ENCODE measurements at places on chromosomes 3 and 15.

GRCh38 chr3:65706776-65707568 is 331.7 kb downstream of the MAGI1 start:
- no peak for DNase-seq

- no peak for DNase-seq
Observed at GRCh38 chr3:178671377-178671776, 135.1 kb downstream of the KCNMB2 start.

- DNase-seq: no peak
Observed at GRCh38 chr3:32820971-32821685, 3.3 kb downstream of the TRIM71 start.

GRCh38 chr3:98058244-98058960 is 23.3 kb upstream of the GABRR3 start:
- DNase-seq: no peak

- DNase-seq: peak; percentile 91
Observed at GRCh38 chr3:137013951-137014688, 56.3 kb downstream of the IL20RB start.

DNA sequence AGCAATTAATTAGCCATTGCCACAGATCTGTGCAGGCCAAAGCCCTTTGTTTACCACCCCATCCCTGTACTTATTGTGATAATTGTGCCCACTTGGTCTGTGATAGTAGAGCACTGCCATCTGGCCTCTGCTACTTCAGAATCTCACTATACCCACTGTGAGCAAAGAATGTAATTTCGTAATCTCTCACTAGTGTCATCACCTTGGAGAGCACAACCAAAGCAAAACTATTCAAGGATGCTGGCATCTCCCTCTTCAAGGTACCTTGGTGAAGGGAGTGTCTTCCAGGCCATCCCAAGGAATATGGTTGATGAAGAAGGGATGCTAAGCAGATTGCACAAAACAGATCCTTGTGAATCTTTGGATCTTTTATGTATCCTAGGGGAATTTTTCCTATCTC is 34.7 kb upstream of the NOX5 start:
- DNase-seq: no peak

DNA sequence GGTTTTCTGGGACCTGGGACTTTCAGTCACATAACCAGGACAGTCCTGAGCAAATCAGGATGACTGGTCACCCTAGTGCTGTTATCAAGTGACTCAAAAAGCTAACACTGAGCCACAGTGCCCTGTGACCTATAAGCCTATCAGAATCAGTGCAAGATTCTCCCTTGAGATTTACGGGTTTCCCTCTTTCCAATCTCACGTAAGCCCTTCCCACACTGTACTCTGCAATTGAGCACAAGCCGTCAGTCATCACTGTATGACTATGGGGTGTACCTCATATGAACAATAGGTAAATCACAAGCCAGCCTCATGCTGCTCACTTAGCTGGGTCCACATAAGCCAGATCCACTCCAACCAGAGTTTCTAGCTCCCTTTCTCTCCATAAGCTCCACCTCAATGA is 21.0 kb upstream of the CLDN18 start:
- DNase-seq: no peak

- peak; percentile 40 for DNase-seq
Observed at GRCh38 chr3:38039101-38039898, at the start of gene DLEC1. Gene DLEC1 (plus strand): TSS chr3:38039208. CDS start chr3:38039226, 18 bp downstream.

GRCh38 chr3:21573291-21573690 is 177.7 kb downstream of the ZNF385D start:
- no peak for DNase-seq

DNA sequence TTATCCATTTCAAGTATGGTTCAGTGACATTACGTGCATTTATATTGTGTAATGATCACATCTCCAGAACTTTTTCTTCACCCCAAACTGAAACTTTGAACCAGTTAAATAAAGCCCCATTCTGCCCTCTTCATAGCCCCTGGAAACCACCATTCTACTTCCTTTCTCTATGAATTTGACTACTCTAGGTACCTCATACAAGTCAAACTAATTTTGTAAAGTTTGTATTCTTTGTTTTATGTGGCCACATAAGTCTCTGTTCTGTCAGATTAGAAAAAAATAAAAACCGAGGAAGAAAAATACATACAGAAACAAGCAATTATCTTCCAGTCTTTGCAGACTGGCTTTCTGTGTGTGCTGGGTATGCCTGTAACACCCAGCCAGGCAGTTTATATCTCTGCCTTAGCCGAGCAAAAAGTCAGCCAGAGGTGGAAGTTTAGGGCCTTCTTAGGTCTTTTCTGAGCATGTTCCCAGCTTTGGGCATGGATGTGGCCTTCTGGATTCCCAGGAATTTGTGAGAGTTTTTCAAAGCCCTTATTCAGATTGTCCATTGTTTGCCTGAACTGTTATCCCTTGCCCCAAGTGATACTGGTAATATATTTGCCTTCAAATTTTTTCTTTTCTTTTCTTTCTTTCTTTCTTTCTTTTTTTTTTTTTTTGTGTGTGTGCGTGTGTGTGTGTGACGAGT is 6.0 kb upstream of the GRAMD1C start:
- DNase-seq: no peak

DNA sequence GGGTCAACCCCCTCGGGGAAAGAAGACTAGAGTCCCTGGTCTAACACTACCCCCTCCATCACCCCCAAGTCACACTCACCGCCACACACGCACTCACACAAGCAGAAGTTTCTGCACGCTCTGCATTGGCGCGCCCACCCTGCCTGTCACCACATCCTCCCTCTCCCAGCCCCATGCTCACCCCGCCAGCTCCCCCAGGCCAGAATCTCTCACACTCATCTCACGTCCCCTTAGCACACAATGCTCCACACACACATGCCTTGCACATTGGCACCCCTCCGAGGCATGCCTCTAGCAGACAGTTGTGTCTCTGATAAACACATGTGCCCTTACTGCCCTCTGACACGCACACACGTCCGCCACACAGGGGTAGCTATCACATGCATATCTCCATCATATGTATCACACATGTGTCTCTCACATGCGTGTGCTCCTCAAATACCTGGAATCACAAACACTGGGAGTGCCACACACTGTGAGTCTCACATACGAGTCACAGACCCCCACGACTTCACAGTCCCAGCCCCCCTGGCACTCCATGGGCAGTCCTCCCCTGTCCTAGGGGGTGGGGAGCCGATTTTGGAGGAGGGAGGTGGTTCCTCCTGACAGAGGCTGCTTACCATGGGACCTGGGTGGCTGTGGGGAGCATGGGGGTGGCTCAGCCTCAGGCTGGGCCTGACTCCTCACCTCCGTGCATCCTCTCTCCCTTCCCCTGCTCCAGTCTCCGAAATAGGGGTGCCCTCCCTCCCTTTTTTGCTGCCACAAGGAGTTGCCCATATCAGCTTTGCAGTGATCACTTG is 898 bp downstream of the FBLN2 start:
- peak; percentile 29 for DNase-seq

DNA sequence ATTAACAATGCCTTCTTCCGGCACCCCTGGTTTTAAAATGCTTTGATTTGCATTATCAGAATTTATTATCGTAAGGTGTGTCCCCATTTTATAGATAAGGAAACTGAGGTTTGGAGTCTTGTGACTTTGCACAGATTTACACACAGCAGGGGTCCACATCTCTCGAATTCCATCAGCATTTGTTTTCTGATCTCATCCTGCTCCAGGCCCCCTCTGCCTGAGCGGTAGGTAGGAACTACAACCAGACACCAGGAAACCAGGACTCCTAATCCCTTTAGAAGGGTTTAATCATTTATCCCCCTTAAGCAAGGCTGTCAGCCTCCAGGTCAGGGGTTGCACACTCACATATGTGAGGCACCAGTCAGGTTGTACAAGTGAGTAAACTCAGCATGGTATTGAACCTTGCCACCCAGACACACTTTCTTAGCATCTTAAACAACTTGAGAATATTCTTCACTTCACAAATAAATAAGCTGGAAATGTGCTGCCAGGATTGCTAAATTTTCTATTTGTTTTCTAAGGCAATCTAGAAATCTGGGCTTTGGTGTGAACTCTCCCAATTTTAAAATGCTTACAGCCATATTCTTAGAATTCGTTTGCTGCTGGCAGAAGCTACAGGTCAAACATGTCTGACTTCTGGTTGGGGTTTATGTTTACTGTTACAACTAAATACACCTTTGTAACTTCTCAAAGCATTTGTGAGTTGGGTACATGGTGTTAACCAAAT is 31.7 kb upstream of the CMTM7 start:
- DNase-seq: no peak

DNA sequence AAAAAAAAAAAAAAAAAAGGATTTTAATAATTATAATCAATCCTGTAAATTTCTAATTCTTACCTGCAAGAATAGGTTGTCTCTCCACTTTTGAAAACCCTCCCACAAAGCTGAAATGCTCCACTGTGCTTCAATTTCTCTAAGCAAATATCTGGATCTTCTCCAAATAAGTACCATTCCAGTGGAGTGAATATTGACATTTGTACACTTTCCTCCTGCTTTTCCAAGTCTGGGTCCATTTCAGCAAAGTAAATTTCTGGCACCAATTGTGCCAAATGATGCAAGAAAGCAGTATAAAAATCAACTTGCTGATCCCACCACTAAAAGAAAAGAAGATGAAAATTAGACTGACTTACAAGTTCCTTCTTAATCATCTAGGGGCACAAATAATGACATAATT is 19.9 kb downstream of the UBR1 start:
- DNase-seq: no peak

- DNase-seq: no peak
Observed at GRCh38 chr3:24923570-24923969, 428.9 kb upstream of the THRB start.

- DNase-seq: peak; percentile 1
Observed at GRCh38 chr3:155154255-155154654, 74.1 kb downstream of the MME start.

GRCh38 chr3:105532251-105532650 is 165.5 kb downstream of the ALCAM start:
- no peak for DNase-seq

GRCh38 chr15:41584636-41585126 is 25.7 kb downstream of the TYRO3 start:
- DNase-seq: no peak

- DNase-seq: no peak
Observed at GRCh38 chr15:85314633-85315032, 65.8 kb upstream of the AKAP13 start.

GRCh38 chr3:32009101-32009500 is 27.6 kb downstream of the ZNF860 start:
- no peak for DNase-seq

GRCh38 chr3:129521611-129522010 is 6.8 kb upstream of the RHO start:
- DNase-seq: no peak

DNA sequence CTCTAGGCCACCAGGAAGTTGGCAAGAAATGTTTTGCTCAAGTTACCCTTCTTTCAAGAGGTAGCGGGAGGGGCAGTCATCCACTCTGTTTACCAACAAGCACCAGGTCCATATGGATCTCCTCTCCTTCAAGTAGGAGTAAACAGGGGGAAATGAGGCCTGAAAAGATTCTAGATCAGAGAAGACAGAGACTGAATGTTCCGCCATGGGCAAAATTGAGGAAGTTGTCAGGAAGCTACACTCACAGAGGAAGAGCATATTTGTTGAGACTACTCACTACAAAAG is 81.6 kb downstream of the KLF15 start:
- no peak for DNase-seq

- no peak for DNase-seq
Observed at GRCh38 chr3:77137559-77137958, 97.7 kb downstream of the ROBO2 start.

- no peak for DNase-seq
Observed at GRCh38 chr15:38019066-38019465, 84.6 kb downstream of the TMCO5A start.

DNA sequence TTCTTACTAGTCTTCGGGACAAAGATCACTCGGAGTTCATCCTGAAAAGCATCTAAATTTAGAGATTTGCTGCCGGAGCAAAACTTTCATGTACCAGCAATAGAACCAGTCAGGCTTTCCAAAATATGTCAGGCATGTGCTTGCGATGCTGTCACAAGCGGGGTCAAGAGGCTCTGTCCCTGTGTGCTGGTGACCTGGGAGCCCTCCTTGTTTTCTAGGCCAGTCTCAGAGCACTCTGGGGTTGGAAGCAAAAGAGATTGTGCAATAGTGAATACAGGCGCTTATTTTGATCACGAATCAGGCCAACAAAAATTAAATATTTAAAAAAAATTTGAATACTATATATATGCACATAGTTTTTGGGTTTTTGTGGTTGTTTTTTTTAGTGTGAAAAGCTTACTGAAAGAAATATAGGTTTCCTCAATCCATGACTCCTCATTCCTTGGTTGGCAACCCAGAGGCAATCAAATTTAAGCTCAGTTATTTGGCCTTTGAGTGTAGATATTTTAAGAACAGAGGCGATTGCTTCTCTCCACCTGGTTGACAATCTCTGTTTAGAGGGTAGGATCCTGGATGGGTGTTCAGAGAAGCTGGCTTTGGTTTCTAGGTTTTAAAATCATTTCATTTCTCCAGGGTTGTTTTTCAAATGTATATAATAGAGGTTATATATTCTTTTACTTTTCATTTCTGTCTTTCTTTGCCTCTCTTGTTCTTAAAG is 8.4 kb upstream of the KLHL24 start:
- DNase-seq: no peak

GRCh38 chr3:53221345-53221744 is 34.5 kb downstream of the TKT start:
- DNase-seq: no peak

- DNase-seq: peak; percentile 70
Observed at GRCh38 chr3:63349583-63350573, 71.8 kb downstream of the SYNPR start.

GRCh38 chr3:40930131-40930538 is 269.2 kb upstream of the CTNNB1 start:
- DNase-seq: peak; percentile 56

GRCh38 chr15:40330368-40330836 is 6.9 kb downstream of the INAFM2 start:
- DNase-seq: no peak

DNA sequence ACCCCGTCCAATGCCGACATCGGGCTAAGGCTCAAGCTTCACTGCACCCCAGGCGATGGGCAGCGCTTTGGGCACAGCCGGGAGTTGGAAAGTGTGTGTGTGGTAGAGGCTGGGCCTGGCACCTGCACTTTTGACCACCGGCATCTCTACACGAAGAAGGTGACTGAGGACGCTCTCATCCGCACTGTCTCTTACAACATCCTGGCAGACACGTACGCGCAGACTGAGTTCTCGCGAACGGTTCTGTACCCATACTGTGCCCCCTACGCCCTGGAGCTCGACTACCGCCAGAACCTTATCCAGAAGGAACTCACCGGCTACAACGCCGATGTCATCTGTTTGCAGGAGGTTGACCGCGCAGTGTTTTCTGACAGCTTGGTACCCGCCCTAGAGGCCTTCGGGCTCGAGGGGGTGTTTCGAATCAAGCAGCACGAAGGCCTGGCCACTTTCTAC is 1.0 kb downstream of the PDE12 start:
- DNase-seq: peak; percentile 60

GRCh38 chr3:71456156-71456555 is 127.4 kb downstream of the FOXP1 start:
- peak; percentile 23 for DNase-seq

- no peak for DNase-seq
Observed at GRCh38 chr3:27509376-27509775, 25.2 kb upstream of the SLC4A7 start.

- DNase-seq: no peak
Observed at GRCh38 chr3:1232276-1232675, 139.5 kb downstream of the CNTN6 start.

- DNase-seq: no peak
Observed at GRCh38 chr3:171831936-171832335, 11.2 kb upstream of the TMEM212 start.

- peak; percentile 81 for DNase-seq
Observed at GRCh38 chr15:59247364-59247763, 40.7 kb downstream of the LDHAL6B start.

- no peak for DNase-seq
Observed at GRCh38 chr3:72595927-72596610, 252.2 kb downstream of the SHQ1 start.
